Liver (tissue), 10 donors: ENCODE measurements at places on chromosomes 16 and 17. TPM values are rescaled to one million over a fixed set of nuclear protein-coding genes. Genes with fewer than 3 reads are reported as not detected.

GRCh38 chr16:49441366-49441780 lies 67.8 kb downstream of the C16orf78 start:
- H3K4me1 ChIP-seq, result no peaks in the 10 kb centered on the region
- DNase-seq, result no peak
- H3K27me3 ChIP-seq, result no peaks in the 10 kb centered on the region

GRCh38 chr16:49618955-49619354 lies 237.0 kb downstream of the ZNF423 start:
- H3K36me3 ChIP-seq, result no peaks in the 10 kb centered on the region
- no peak for DNase-seq
- no peak overlapping the region for H3K4me3 ChIP-seq
- H3K4me1 ChIP-seq, result no peaks in the 10 kb centered on the region
- no peak overlapping the region for H3K27ac ChIP-seq

DNA sequence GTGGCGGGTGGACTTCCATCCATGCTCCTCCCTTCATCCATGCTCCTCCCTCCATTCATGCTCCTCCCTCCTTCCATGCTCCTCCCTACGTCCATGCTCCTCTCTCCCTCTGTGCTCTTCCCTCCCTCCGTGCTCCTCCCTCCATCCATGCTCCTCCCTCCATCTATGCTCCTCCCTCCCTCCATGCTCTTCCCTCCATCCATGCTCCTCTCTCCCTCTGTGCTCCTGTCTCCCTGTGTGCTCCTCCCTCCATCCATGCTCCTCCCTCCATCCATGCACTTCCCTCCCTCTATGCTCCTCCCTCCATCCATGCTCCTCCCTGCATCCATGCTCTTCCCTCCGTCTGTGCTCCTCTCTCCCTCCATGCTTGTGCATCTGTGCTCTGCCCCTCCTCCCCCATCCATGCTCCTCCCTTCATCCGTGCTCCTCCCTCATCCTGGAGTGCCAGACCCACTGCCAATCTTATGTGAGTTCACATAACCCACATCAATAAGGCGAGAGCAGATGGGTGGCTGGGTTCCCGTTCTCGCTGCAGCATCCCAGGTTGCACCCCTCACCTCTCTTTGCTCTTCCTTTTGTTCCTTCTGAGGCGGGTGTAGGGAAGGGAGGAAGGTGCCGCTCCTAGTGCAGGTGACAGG lies 22.8 kb downstream of the KSR1 start:
- H3K4me3 ChIP-seq, result no peak overlapping the region
- H3K27me3 ChIP-seq, result no peaks in the 10 kb centered on the region
- no peak overlapping the region for H3K27ac ChIP-seq
- no peaks in the 10 kb centered on the region for H3K36me3 ChIP-seq

DNA sequence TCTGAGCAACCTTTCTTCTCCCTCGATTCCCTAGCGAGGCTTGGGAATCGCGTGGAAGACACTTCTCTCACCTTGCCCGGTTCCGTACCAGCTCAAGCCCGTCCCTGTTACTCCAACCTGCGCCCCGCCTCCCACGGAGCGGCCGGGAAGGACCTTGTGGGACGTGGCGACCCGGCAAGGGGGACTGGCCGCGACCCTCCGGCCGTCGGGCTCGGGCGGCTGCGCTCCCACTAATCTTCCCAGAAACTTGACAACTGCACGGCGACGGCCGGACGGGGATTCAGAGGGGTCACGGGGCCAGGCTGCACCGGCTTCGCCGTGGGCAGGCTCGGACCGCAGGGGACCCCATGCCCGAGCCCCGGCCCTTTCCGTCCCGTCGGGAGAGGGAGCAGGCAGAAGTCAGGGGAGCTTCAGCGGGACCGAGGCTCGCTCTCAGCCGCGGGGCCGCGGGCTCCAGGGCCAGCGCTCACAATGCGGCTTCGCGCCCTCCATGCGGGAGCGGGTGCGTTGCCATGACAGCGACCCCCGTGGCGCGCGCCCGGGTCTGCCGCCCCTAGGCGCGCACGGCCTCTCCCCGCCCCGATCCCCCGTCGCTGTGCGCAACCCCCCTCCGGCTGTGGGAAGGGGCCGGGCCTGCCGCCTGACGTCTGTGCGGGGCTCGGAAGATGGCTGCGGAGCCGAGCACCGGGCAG lies at the start of gene SGSM2:
Gene SGSM2, plus strand, starts transcription at position 650 of the 692 bp plus-strand sequence. CDS start 188 bp downstream, outside the sequence.
- peak; percentile 63 for DNase-seq
- H3K27me3 ChIP-seq, result no peaks in the 10 kb centered on the region
- H3K4me1 ChIP-seq, result peaks cover 25% of the 10 kb centered on the region
- H3K27ac ChIP-seq, result peak within 1 kb of the TSS; percentile 94
- H3K36me3 ChIP-seq, result peaks cover 29% of the 10 kb centered on the region

GRCh38 chr16:10729104-10730048 lies 14.3 kb upstream of the NUBP1 start:
- no peaks in the 10 kb centered on the region for H3K27me3 ChIP-seq
- H3K27ac ChIP-seq, result no peak overlapping the region
- no peak overlapping the region for H3K4me3 ChIP-seq

KLHDC4 gene
- 12.7 TPM for polyA plus RNA-seq

DNA sequence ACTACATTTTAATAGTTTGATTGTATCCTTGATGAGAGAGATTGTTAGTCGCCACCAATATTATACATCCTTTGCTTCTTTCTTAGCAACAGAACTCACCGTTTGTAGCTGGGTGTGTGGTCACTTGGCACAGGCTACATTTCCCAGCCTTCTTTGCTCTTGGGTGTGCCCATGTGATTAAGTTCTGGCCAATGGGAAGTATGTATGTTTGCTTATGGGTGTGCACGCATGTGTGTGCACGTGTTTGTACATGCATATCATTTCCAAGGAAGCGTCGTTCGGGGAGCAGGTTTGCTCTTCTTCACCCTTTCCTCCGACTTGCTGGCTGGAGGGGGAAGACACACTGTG lies 4.4 kb upstream of the SEC14L1 start:
- no peak for DNase-seq
- no peaks in the 10 kb centered on the region for H3K27me3 ChIP-seq
- no peak overlapping the region for H3K4me3 ChIP-seq
- H3K36me3 ChIP-seq, result no peaks in the 10 kb centered on the region
- no peak overlapping the region for H3K27ac ChIP-seq
- no peaks in the 10 kb centered on the region for H3K4me1 ChIP-seq

- no peaks in the 10 kb centered on the region for H3K36me3 ChIP-seq
- no peak overlapping the region for H3K4me3 ChIP-seq
- H3K27me3 ChIP-seq, result no peaks in the 10 kb centered on the region
- DNase-seq, result no peak
- H3K27ac ChIP-seq, result no peak overlapping the region
Observed at GRCh38 chr17:61126473-61127249, 273.0 kb upstream of the TBX2 start.

GRCh38 chr16:57394444-57394843 lies 10.1 kb upstream of the CCL17 start:
- no peak overlapping the region for H3K27ac ChIP-seq
- no peaks in the 10 kb centered on the region for H3K4me1 ChIP-seq
- no peaks in the 10 kb centered on the region for H3K36me3 ChIP-seq
- H3K27me3 ChIP-seq, result no peaks in the 10 kb centered on the region
- H3K4me3 ChIP-seq, result no peak overlapping the region

TNFRSF17 gene
- not detected for polyA plus RNA-seq

PRCD gene
- not detected for polyA plus RNA-seq

DNA sequence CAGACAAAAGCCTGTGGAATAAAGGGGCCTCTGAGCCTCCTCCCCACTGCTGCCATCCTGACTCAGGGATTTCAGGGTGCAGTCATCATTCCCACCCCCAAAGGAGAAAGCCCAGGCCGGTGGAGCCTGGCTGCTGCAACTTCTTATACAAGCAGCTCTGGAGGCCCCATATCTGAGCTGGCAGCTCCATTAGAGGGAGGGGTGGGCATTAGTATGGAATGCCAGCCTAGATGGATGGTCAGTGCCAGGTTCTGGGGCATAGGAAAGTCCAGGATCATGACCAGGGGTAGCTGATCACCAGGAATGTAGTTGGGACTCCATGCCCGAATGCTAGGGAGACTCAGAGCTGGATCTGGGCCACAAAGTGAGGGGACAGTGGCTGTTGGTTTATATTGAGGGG lies 581.0 kb downstream of the KCNJ18 start:
- H3K27me3 ChIP-seq, result no peaks in the 10 kb centered on the region
- DNase-seq, result no peak
- no peaks in the 10 kb centered on the region for H3K36me3 ChIP-seq
- H3K4me1 ChIP-seq, result no peaks in the 10 kb centered on the region

GRCh38 chr17:6548034-6548433 lies 8.3 kb downstream of the PITPNM3 start:
- no peak overlapping the region for H3K4me3 ChIP-seq
- H3K4me1 ChIP-seq, result no peaks in the 10 kb centered on the region
- no peaks in the 10 kb centered on the region for H3K36me3 ChIP-seq
- DNase-seq, result no peak

SMPD3 gene
- 0.92 TPM for polyA plus RNA-seq

GRCh38 chr16:77289331-77289809 lies 90.2 kb downstream of the SYCE1L start:
- H3K27me3 ChIP-seq, result no peaks in the 10 kb centered on the region
- H3K4me3 ChIP-seq, result no peak overlapping the region
- H3K36me3 ChIP-seq, result no peaks in the 10 kb centered on the region
- H3K27ac ChIP-seq, result no peak overlapping the region
- no peaks in the 10 kb centered on the region for H3K4me1 ChIP-seq

GRCh38 chr17:34798581-34798980 lies 162.7 kb downstream of the CCT6B start:
- H3K27me3 ChIP-seq, result no peaks in the 10 kb centered on the region
- no peak overlapping the region for H3K27ac ChIP-seq
- H3K36me3 ChIP-seq, result no peaks in the 10 kb centered on the region

GRCh38 chr17:72590382-72590781 lies 469.6 kb downstream of the SOX9 start:
- peaks cover 2% of the 10 kb centered on the region for H3K27me3 ChIP-seq
- no peaks in the 10 kb centered on the region for H3K36me3 ChIP-seq
- H3K4me1 ChIP-seq, result peaks cover 11% of the 10 kb centered on the region
- no peak overlapping the region for H3K4me3 ChIP-seq
- DNase-seq, result no peak

DNA sequence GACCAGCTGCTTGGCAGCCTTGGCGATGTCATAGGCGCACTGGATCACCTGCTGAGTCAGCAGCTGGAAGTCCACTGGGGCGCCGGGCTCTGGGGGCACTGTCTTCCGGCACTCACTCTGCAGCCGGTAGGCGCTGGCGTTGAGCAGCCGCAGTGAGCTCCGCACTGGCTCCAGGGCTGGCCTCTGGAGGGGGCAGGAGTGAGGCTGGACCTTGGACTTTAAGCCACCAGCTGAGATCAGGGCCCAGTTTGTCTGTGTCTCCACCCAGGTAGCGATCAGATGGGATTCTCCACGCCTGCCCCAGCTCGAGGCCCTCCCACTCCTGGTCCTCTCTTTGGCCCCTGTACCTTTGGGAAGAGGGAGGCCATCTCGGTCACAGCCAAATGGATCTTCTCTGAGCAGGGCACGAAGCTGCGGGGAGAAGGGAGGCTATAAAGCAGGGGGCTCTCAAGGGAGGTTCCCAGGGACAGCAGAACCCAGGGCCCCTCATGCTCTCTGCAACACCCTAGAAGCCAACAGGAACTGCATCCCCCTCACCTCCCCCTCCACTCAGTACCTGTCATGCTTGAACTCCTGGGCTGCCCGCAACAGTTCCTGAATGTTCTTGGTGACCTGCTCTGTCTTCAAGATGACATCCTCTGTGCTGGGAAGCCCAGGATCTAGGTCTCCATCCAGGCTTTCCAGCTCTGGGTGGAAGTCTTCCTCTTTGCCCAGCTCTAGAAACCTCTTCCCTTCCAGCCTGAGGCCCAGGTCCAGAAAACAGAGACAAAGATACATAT lies 6.4 kb downstream of the TP53I13 start:
- peak overlapping the region; percentile 49 for H3K27ac ChIP-seq
- peaks cover 6% of the 10 kb centered on the region for H3K36me3 ChIP-seq
- DNase-seq, result peak; percentile 68
- H3K4me1 ChIP-seq, result peaks cover 43% of the 10 kb centered on the region

IL21R gene
- 0.37 TPM for polyA plus RNA-seq
